ENCODE measurements at places on chromosomes 11 and 22.

DNA sequence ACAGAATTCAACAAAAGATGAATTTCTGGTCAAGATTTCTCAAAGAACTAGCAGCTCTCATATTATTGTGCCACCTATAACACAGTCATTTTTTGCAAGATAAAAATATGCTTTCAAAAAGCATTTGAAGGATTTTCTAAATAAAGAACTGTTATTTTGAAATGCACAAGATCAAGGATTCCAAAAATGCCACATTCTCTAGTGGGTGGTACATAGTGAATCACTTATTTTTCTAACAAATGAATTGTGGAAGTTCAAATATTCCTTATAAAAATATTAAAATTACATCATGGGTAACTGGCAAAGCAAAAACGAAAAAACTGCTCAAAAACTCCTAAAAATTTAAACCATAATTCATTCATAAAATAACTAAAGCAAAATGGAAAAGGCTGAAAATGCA lies 2.1 kb downstream of the RNF141 start:
- DNase-seq, result no peak

DNA sequence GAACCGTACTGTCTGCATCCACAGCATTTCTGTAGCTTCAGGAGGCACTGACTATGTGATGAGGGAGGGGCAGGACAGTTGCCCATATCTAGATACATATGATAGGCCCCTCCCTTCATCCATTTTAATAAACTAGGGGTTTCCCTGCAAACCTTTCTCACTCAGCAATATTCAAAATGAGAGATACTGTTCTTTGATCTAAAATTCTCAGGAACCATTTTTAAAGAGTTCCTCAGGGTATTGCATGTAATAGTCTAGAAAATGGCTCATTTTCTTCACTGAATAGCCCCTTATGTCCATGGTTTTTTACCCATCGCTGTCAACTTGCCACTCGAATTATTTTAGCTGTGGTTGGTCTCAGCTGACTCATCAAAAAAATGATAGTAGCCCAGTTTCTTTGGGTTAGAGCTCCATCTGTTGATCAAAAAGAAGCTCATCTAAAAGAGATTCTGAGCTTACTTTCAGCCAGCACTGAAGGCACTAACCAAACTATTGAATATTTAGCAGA lies 37.0 kb upstream of the DNAJB7 start:
- peak; percentile 84 for DNase-seq

DNA sequence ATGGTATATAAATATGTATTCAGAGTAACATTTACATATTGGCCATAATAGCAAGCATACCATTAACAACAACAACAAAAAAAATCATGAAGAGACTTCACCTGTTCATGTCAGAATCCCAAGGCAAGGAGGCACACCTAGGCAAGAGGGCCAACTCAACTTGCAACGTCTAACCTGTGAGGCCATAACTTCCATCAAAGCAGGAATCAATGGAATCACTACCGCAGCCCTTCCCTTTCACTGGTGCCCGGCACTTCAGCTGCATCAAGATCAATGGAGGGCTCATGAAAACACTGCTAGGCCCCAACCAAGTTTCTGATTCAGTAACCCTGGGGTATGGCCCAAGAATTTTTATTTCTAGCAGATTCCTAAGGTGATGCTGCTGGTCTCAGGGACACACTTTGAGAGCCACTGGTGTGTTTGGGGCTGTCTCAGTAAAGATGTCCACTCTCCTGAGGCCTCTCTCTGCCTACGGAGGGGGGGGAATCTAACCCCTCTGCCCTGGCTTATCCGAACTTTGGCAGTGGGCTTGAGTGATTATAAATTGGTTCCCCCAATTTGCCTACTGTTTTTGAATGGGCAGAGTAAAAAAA lies 8.0 kb downstream of the ZFTA start:
- DNase-seq, result no peak

DNA sequence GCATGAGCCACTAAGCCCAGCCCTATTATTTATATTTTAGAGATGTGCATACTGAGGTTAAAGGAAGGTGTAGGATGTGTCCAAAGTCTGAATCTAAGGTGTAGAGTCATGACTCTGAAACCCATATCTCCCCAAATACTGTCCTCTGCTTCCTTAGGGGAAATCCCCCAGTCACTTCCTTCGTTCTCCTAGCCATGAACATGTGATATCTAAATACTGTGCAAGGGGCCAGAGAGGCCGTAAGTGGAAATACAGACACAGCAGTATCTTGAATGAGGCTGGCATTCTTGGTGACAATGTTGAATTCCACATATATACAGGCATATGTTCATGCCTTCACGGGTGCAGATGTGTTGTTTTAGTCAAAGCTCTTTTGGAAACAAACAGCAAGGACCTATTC lies 21.3 kb upstream of the PATZ1 start:
- no peak for DNase-seq

DNA sequence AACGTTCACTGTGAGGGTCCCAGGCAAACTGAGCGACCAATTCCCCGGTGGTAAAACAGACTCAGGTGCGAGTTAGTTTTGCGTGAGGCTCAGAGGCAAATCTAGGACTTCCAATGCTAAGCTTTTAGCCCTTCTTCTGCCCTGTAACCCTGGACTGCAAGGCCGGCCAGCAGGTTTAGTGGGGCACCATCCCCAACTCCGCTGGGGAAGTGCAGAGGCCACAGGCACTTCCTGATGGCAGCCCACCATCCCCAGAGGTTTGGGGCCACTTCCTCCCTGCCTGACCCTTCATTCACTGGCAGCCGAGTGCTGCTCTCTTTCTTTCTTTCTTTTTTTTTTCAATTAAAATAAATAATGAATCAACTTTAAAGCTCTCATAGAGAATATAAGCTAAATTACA lies 124.6 kb upstream of the B3GAT1 start:
- DNase-seq, result no peak

GRCh38 chr11:40125054-40125453 lies 1334.4 kb downstream of the LRRC4C start:
- peak; percentile 42 for DNase-seq

- no peak for DNase-seq
Measured at GRCh38 chr11:76601272-76601671, 69.3 kb downstream of the LRRC32 start.

- no peak for DNase-seq
Measured at GRCh38 chr22:24185001-24185500, 3.8 kb downstream of the SUSD2 start.

DNA sequence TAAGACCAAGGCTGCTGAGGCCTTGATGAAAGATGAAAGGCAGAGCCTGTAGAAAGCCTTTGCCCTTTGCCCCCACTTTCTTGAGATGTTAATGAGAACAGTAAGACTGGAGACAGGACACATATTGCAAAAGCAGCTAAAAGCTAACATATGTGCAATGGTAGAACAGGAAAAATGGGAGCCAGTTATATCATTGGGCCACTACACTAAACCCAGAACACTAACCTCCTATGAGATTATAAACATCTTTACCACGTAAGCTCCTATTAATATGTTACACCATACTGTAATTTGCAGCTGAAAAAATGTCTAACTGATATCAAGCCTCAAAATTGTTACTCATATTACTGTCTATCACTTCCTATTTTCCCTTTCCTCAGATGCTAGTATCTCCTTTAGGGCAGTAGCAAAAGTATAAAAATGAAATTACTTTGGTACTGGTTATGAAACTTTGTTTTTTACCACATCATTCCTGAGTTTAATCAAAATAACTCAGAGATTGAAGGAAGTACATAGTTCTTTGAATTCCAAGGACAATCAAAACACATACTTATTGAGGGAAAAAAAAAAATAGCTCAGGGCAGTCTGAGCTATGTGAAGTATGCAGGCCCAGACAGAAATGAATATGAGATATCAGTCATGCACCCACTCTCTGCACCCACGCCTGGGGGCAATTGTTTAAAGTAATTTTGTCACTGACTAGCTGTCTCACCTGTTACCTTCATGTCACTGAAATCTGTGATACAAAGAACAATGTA lies 9.1 kb downstream of the HPS5 start:
- peak; percentile 5 for DNase-seq

GRCh38 chr11:114942207-114942606 lies 263.9 kb downstream of the NXPE2 start:
- no peak for DNase-seq

GRCh38 chr11:119583585-119583984 lies 145.4 kb downstream of the NECTIN1 start:
- no peak for DNase-seq

GRCh38 chr11:126310200-126310991 lies 6.5 kb downstream of the DCPS start:
- DNase-seq, result peak; percentile 44

GRCh38 chr11:131305005-131305404 lies 65.4 kb upstream of the NTM start:
- DNase-seq, result no peak

- DNase-seq, result peak; percentile 96
Measured at GRCh38 chr11:73931039-73931645, 19.7 kb upstream of the DNAJB13 start.

Data from Kasumi-1 (cell line).